Neural progenitor cell (in vitro differentiated cells): ENCODE measurements at places on chromosomes 6 and 20. TPM values are rescaled to one million over a fixed set of nuclear protein-coding genes. Genes with fewer than 3 reads are reported as not detected.

GRCh38 chr6:33995309-33996119, 150.4 kb downstream of the GRM4 start:
- H3K27me3 ChIP-seq = no peaks in the 10 kb centered on the region
- DNase-seq = no peak
- no peaks in the 10 kb centered on the region for H3K36me3 ChIP-seq
- H3K4me3 ChIP-seq = no peak overlapping the region
- H3K27ac ChIP-seq = no peak overlapping the region

- no peak for DNase-seq
- no peaks in the 10 kb centered on the region for H3K27me3 ChIP-seq
- H3K4me1 ChIP-seq = no peaks in the 10 kb centered on the region
- no peak overlapping the region for H3K27ac ChIP-seq
- H3K36me3 ChIP-seq = no peaks in the 10 kb centered on the region
Observed at GRCh38 chr6:54907355-54907754, 60.8 kb downstream of the FAM83B start.

GRCh38 chr6:131167773-131168172, 32.5 kb downstream of the AKAP7 start:
- no peak overlapping the region for H3K4me3 ChIP-seq
- no peak for DNase-seq
- H3K27ac ChIP-seq = no peak overlapping the region
- H3K27me3 ChIP-seq = no peaks in the 10 kb centered on the region

DNA sequence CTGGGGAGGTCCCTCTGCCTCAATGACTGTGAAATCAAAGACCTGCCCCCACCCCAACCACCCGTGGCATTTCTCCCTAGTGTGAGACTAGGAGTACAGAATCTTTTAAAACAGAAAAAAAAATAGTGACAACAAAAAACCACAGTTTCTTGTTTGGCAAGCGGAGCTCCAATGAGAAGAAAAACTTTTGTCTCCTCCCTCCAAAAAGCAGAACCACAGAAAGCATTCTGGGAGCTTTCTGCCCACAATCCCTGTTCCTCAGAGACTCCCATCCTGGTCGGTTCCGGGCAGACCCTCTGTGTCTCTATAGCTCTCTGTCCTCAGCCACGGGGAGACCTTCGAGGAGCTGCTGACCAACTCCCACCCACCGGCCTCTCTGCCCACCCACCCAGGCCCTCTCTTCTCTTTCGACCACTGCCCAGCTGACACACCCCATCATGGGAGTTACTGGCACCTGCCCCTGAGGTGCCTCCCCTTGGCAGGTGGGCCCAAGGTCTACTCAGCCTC, 4.9 kb downstream of the PREX1 start:
- H3K36me3 ChIP-seq = no peaks in the 10 kb centered on the region
- no peak overlapping the region for H3K4me3 ChIP-seq
- no peak overlapping the region for H3K27ac ChIP-seq
- H3K4me1 ChIP-seq = peaks cover 33% of the 10 kb centered on the region
- no peak for DNase-seq

- no peak overlapping the region for H3K4me3 ChIP-seq
- peaks cover 12% of the 10 kb centered on the region for H3K4me1 ChIP-seq
- H3K27ac ChIP-seq = no peak overlapping the region
- H3K27me3 ChIP-seq = no peaks in the 10 kb centered on the region
- no peak for DNase-seq
- no peaks in the 10 kb centered on the region for H3K36me3 ChIP-seq
Observed at GRCh38 chr6:151024597-151024996, 159.1 kb downstream of the MTHFD1L start.

- no peak for DNase-seq
- H3K36me3 ChIP-seq = no peaks in the 10 kb centered on the region
- peaks cover 15% of the 10 kb centered on the region for H3K27me3 ChIP-seq
- H3K27ac ChIP-seq = no peak overlapping the region
- H3K4me1 ChIP-seq = no peaks in the 10 kb centered on the region
Observed at GRCh38 chr20:38890497-38890818, 35.8 kb upstream of the FAM83D start.

GRCh38 chr6:131640100-131640499, 3.0 kb downstream of the ENPP3 start:
- H3K27me3 ChIP-seq = no peaks in the 10 kb centered on the region
- no peaks in the 10 kb centered on the region for H3K36me3 ChIP-seq
- no peak for DNase-seq

DDX43 gene
- not detected in 2 replicates for total RNA-seq

MAN1A1 gene
- 4.0 and 5.2 TPM in 2 replicates for total RNA-seq

RFX6 gene
- total RNA-seq = not detected in 2 replicates

DCDC2 gene
- total RNA-seq = not detected in 2 replicates

PSMB8 gene
- 2.0 and 2.2 TPM in 2 replicates for total RNA-seq
